ENCODE measurements at places on chromosomes 6 and 20.

DNA sequence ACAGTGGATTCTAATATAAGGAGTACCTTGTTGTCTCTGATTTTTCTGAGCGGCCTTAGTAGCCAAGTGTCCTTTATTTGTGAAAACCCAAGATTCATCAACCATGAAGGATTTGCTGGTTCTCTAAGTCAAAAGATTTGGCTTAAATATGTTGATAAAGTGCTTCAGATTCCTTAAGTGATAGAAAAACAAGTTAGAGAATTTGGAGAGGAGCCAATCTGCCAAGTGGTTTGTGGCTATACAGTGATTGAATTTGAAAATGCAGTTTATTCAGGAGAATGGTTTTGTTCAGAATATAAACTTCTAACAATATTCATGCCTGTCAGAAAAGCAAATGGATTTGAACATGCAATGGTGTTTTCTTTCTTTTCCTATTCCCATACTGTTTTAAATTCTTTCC is 54.8 kb downstream of the CAP2 start:
- no peaks in the 10 kb centered on the region for H3K4me1 ChIP-seq
- no peaks in the 10 kb centered on the region for H3K27me3 ChIP-seq
- DNase-seq, result no peak
- no peak overlapping the region for H3K27ac ChIP-seq

GRCh38 chr20:1816384-1817381 is 78.5 kb upstream of the SIRPA start:
- DNase-seq, result no peak
- H3K27me3 ChIP-seq, result peaks cover 7% of the 10 kb centered on the region
- H3K4me1 ChIP-seq, result peaks cover 26% of the 10 kb centered on the region
- no peak overlapping the region for H3K4me3 ChIP-seq
- no peak overlapping the region for H3K27ac ChIP-seq

DNA sequence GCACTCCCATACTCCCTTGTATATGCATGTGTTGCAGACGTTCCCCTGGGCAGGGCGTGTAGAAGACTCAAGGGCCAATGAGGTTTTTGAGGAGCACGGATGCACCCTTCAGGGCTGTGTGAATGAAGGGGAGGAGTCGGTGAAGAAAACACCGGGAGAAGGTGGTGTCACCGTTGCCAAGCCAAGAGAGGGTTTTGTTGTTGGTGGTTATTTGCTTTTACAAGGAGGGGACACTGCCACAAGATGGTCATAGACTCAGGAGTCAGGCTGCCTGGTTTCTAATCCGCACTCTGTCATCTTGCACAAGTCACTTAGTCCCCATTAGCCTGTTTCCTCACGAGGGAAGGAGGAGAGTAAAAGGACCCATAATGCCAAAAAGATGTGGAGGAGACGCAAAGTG is 124.0 kb downstream of the PXDC1 start:
- peaks cover 14% of the 10 kb centered on the region for H3K4me1 ChIP-seq
- H3K4me3 ChIP-seq, result no peak overlapping the region
- no peaks in the 10 kb centered on the region for H3K27me3 ChIP-seq

DNA sequence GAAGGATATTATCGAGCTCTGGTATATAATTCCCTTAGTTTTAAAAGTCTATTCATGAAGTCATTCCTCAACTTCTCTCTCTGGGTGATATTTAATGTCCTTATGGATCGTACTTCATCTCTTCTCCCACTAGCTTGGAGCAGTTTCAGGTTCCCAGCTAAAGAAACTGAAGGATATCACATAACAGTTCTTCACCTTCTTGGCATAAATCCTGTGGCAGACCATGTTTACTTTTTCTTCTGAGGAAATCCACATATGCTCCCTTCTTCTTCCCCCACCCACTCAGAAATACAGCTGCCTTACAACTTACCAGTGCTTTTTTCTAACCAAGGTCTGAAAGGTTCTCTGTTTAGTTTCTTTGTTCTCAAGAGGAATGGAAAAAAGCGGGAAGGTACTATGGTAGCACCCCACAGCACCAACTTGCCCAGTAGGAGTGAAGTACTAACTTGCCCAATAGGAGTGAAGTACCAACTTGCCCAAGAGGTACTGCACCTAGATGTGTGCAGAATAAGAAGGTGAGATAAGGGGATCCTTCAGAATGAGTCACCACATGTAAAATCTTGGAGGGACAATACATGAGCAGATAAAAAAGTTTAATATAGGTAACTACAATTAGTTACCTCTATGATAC is 53.1 kb downstream of the TSPYL4 start:
- DNase-seq, result no peak
- no peak overlapping the region for H3K27ac ChIP-seq
- no peaks in the 10 kb centered on the region for H3K27me3 ChIP-seq
- no peaks in the 10 kb centered on the region for H3K4me1 ChIP-seq
- no peak overlapping the region for H3K4me3 ChIP-seq

GRCh38 chr6:111748231-111748647 is 125.0 kb downstream of the FYN start:
- no peaks in the 10 kb centered on the region for H3K27me3 ChIP-seq
- H3K4me3 ChIP-seq, result no peak overlapping the region
- peaks cover 27% of the 10 kb centered on the region for H3K4me1 ChIP-seq
- DNase-seq, result no peak
- H3K36me3 ChIP-seq, result no peaks in the 10 kb centered on the region

GRCh38 chr6:123742626-123743025 is 61.0 kb upstream of the NKAIN2 start:
- no peak overlapping the region for H3K27ac ChIP-seq
- H3K36me3 ChIP-seq, result no peaks in the 10 kb centered on the region
- H3K27me3 ChIP-seq, result no peaks in the 10 kb centered on the region

Measured in neuronal stem cell (in vitro differentiated cells).